ENCODE measurements at places on chromosomes 4 and X. TPM values are rescaled to one million over a fixed set of nuclear protein-coding genes. Genes with fewer than 3 reads are reported as not detected.

Gene SLC38A5
- 6.4 TPM for total RNA-seq

Gene SERPINA7
- total RNA-seq = not detected

Gene PRKG2
- not detected for total RNA-seq

Gene IL2RG
- total RNA-seq = 0.13 TPM

Gene SORBS2
- total RNA-seq = 148 TPM

Gene ADAM29
- not detected for total RNA-seq

Gene BMPR1B
- total RNA-seq = 0.38 TPM

Gene GAGE1
- not detected for total RNA-seq

Gene CPZ
- not detected for total RNA-seq

Gene RAB9B
- total RNA-seq = 0.39 TPM

Gene TCEAL6
- not detected for total RNA-seq

Gene ANK2
- total RNA-seq = 72.4 TPM

Gene FAM47E
- 0.26 TPM for total RNA-seq

Gene NDST3
- 8.3 TPM for total RNA-seq

Gene RHOXF2
- not detected for total RNA-seq

Gene NDST4
- total RNA-seq = not detected

Gene PFKFB1
- total RNA-seq = 0.13 TPM

Gene PAGE2B
- not detected for total RNA-seq

Gene ARHGAP36
- total RNA-seq = not detected

Gene CITED1
- total RNA-seq = 0.13 TPM

Gene OPHN1
- total RNA-seq = 5.5 TPM

Gene CTAG1A
- total RNA-seq = not detected

Gene ADGRG2
- not detected for total RNA-seq

Gene SPIN2A
- 0.13 TPM for total RNA-seq

Gene RAB41
- total RNA-seq = not detected

Gene P2RY4
- not detected for total RNA-seq

Gene STOX2
- 10.0 TPM for total RNA-seq

Gene CHRDL1
- under 0.01 TPM for total RNA-seq
